Stimulated activated CD8-positive, alpha-beta memory T cell treated with anti-CD3 and anti-CD28 coated beads, Interleukin-15, amount 100 ng/mL, for 4 hours (primary cell): ENCODE measurements at places on chromosomes 5 and 9.

DNA sequence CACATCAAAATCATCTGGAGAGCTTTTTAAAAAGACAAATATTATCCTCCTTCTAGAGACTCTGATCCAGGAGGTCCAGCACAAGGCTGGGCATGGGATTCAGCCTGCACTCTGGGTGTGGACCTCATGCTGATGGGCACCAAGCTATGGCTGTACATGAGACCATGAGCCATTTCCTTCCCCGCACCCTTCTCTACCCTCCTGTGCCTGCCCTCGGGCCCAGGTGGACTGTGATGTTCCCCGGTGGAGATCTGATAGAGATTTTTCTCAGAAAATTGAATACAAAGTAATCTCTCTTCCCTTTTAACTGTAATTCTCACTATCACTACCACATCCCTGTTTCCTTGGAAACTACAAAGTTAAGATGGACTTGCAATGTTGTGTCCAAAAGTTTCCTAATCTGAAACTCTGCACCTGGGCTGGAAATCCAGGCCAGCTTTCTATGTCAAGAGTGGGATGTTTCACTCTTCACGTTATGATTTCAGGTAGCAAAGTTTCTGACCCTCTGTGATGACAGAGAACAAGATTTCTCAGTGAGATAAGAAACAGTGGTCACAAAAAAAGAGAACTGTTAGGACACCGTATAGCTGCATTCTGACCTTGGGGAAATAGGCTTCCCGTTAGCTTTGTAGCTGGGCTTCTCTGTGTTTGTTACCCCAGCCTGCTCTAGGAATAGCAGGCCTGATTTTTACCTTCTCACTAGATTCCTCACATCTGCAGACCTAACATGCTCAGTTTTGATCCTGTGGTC is 11.5 kb downstream of the SFXN1 start:
- DNase-seq, result no peak

DNA sequence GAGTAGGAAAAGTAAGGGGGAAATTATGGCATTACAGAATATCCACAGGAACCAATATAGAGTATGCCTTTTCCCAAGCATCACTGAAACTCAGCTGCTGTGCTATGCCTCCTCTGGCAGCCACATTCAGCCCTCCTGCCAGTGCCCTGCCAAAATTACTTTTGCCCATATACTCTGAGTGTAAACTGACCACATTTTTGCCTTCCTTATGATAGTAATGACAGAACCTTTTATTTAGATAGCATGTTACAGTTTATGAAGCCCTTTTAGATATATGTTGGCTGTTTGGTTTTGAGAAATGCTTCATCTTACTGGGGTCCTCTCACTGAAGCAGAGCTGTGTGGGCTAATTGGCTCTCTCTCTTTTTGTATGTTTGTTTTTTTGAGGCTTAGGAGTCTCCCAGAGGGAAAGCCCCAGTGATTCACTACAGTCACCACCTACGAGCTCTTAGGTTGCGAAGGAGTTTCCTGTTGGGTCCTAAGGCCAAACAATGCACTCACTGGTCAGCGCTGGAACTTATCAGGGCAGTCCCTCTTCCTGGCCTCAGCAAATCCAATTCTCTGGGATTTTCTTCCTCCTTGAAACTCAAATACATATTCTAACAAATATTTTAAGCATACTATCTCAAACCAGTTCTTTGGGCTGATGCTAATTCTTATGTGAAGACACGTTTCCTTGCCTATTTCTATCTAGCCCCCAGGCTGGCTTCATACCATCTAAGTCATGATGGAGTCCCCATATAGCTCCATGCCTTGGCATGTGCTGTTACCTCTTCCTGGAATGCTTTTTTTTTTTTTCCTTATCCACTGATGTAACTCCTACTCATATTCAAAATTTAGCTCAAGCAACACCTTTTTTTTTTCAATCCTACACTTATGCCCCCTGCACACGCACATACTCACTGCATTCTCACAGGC is 3.7 kb downstream of the PHF24 start:
- no peak for DNase-seq

DNA sequence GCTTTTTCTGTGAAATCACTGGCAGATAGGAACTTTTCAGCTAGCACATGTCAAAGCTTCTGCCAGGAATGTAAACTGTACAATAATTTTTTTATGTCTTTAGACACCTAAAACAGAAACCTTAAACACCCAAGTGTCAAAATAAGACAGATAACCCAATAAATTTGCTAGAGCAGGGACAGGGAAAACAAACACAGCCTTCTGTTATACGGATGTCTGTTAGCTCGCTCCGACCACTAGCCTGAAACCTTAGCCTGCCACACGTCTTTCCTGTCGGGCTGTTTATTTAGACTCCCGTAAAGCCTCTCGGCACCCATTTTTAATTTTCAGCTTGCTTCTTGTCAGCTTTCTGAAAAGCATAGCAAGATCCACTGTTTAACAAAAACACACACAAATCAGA is 355.4 kb upstream of the SLC24A2 start:
- DNase-seq, result no peak

DNA sequence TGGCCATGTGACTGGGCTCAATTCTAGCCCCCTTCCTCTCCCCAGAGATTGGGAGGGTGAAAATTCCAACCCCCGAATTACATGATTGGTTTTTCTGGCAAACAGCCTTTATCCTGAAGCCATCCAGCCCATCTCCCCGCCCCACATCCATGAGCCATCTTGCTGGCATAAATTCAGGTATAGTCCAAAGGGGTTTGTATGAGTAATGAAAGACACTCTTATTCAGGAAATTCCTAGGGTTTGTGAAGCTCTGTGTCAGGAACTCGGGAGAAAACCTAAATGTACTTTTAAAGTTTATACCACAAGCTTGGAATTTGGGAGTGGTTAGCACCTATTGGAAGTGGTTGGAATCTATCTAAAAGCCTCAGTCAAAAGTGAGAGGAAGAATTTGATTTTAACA is 80.6 kb upstream of the SIMC1 start:
- DNase-seq, result no peak

GRCh38 chr5:58666141-58666540 is 83.3 kb downstream of the RAB3C start:
- no peak for DNase-seq

DNA sequence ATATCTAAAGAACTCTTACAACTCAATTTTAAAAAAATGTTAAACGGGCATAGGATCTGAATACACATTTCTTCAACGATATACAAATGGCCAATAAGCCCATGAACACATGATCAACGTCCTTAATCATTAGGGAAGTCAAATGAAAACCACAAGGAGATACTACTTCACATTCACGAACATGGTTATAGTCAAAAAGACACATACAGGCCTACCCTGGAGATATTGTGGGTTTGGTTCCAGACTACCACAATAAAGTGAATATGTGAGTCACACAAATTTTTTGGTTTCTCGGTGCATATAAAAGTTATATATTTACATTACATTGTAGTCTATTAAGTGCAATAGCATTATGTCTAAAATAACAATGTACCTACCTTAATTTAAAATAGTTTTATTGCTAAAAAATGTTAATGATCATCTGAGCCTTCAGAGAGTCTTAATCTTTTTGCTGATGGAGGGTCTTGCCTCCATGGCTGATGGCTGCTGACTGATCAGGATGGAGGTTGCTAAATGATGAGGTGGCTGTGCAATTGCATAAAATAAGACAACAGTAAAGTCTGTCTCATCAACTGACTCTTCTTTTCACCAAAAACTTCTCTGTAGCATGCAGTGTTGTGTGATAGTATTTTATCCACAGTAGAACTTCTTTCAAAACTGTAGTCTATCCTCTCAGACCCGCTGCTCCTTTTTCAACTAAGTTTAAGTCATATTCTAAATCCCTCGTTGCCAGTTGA is 15.1 kb downstream of the AK3 start:
- DNase-seq, result no peak

DNA sequence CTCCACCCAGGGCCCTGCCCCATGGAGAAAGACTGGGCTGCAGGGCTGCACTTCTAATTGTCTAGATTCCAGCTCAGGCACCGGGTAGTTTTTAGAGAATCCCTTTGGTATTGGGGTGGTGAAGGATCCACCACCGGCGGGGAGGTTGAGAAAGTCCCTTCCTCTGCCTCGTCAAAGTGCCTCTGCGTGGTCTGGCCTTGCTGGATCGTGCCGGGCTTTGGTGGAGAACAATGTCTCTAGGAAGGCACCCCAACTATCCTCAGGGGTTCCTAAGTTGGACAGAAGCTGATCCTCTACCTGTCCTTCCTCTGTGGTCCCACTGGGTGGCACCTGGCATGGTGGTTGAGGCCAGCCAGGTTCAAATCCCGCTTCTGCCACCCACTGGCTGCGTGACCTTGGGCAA is 7.3 kb upstream of the AMBP start:
- DNase-seq, result no peak

GRCh38 chr9:91682806-91683205 is 259.2 kb upstream of the NFIL3 start:
- DNase-seq, result no peak

DNA sequence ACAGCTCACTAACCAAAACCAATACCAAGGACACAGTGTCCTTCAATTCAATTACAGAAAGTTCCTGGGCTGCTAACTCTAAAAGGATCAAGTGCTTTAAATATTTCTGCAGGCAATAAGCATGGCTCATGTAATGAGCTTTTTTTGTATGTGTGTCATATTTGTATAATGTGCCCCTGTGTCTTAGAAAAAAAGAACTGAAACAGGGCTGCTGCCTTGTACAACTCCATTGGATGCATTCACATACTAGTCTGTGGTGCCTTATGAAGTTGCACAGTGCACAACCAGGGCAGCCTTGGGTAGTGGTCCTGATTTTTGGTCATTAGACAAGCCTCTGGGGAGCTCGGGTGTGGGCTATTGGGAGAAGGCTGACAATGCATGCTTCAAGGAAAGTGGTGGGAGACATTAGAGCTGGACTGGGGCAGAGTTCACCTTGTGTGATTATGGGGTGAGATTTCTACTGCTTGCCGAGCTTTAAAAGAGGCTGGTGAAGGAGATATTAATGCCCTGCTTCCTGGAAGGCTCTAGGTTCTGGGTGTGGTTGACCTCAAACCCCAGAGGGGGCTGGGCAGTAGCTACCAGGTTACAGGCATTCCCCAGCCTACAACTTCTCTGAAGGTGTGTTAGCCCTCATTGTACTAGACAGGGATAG is 3.6 kb upstream of the CPEB4 start:
- DNase-seq, result no peak

DNA sequence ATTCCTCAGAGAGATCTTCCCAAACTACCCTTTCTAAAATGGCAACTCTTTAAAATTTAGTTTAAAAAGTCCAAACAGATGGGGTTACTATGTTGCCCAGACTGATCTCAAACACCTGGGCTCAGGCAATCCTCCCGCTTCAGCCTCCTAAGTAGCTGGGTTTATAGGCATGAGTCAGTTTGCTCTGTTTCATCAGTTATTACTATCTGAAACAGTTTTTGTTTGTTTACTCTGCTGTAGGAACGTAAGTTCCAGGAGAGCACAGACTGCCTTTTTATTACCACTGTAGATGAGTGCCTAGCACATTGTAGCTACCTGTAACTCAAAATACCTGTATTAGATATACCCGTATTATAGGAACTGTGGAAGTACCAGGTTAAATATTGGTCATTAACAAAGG is 89.4 kb downstream of the UHRF2 start:
- DNase-seq, result no peak

- no peak for DNase-seq
These were observed 36.5 kb upstream of the CTSV start for GRCh38 chr9:97075289-97075985.

DNA sequence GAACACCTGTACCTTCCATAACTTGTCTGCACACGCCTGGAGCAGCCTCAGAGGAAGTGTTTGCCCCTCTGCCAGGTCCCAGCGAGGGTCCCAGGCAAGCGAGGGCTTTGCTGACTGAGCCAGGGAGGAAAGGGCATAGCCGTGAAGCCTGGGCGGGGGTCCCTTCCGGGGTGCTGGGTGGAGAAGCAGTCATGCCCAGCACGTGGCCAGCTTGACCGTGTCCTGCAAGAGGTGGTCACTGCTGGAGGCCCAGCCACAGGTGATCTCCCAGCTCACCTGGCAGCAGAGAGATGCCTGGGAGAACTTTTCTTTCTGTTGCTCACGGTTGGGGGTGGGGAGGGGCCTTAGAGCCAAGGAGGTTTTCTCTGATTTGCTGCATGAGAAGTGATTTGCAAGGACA is 195.3 kb downstream of the CACNA1B start:
- DNase-seq, result no peak

DNA sequence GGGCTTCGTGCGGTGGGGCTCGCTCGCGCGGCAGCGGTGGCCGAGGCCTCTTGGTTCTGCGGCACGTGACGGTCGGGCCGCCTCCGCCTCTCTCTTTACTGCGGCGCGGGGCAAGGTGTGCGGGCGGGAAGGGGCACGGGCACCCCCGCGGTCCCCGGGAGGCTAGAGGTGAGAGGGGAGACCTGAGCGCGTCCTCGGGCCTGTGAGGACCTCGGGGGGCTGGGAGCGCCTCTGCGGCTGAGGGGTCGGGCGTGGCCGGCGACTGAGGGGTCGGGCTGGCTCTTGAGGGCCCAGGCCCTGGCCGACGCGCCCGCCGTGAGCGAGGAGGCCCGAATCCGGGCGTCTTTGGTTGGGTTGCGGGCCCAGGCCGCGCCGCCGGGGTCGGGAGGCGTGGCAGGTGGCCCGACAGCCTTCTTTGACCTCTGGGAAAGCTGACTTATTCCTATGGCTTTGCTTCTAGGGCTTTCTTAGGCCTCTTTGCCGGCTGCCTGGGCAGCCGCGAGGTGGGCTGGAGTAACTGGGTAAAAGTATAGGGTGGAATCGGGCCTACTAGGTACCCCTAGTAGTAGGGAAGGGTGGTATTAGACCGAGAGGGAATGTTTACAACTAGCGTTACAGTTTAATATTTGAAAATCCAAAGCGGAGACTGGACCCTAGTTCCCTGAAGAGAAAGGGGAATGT is at the start of gene CANX:
Gene CANX (plus strand): TSS at position 33 of the 681 bp plus-strand sequence. CDS start 6,715 bp downstream, outside the sequence.
- DNase-seq, result no peak

GRCh38 chr5:138985683-138986082 is 110.5 kb upstream of the LRRTM2 start:
- no peak for DNase-seq

DNA sequence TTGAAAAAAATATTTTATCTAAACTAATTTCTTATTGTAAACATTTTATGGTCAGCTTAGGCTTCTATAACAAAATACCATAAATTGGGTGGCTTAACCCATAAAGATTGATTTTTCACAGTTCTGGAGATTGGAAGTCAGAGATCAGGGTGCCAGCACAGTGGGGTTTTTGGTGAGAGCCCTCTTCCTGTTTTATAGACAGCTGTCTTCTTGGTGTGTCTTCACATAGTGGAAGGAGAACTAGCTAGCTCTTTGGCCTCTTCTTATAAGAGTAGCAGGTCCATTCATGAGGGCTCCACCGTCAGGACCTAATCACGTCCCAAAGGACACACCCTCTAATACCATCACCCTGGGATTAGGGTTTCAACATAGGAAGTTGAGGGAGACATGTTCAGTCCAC is 26.6 kb downstream of the OTULINL start:
- DNase-seq, result no peak

DNA sequence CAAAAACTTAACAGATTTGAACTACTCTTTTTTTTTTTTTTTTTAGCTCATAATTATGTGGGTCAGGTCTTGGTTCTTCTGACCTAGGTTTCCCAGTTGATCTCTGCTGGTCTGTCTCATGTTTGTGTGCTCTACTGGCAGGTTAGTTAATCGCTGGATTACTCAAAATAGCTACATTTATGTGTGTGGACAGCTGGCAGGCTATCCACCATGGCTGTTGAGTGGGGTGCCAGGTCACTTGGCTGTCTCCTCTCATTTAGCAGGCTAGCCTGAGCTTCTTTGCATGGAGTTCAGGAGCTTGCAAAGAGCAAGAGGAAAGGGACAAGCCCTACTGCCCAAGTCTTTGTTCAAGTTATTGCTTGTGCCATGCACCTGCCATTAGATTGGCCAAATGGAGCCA is 9.3 kb downstream of the ADCY2 start:
- DNase-seq, result no peak
